ENCODE measurements at places on chromosomes 11 and 22.

DNA sequence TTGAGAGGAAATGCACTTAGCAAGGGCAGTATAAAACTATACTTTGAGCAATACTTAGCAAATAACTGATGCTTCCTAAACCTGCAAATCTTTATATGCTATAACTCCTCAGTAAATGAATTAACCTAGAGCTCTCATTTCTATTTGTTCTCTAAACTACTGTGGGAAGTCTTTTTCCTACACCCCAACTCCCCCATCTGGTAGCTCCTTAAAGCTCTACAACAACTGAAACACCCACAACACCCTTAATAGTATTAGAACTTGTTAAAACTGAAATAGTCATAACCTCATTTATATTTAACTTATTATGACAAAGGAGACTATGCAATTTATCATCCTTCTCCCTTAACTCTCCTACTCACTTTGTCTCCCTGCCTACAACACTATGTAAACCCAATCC lies 43.4 kb downstream of the GUCY1A2 start:
- DNase-seq, result no peak

GRCh38 chr22:44128958-44129618 lies 51.6 kb upstream of the PARVG start:
- DNase-seq, result no peak

DNA sequence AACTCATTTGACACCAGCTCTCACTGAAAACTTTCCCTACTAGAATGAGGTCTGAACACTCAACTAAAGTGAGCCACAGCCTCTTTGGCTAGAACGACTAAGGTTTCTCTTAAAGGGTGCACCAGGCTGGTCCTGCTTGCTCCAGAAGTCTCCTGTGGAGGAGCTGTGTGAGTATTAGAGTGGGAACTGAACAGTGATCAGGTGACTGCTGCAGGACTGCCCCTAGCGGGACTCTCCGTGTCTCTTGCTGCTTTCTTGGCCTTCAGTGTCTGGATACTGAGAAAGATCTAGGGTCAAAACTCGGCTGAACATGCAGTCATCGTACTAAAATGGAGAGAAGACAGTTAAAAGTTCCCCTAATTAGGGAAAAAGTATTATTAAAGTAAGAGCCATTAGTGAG lies 34.6 kb downstream of the FAM118A start:
- no peak for DNase-seq

DNA sequence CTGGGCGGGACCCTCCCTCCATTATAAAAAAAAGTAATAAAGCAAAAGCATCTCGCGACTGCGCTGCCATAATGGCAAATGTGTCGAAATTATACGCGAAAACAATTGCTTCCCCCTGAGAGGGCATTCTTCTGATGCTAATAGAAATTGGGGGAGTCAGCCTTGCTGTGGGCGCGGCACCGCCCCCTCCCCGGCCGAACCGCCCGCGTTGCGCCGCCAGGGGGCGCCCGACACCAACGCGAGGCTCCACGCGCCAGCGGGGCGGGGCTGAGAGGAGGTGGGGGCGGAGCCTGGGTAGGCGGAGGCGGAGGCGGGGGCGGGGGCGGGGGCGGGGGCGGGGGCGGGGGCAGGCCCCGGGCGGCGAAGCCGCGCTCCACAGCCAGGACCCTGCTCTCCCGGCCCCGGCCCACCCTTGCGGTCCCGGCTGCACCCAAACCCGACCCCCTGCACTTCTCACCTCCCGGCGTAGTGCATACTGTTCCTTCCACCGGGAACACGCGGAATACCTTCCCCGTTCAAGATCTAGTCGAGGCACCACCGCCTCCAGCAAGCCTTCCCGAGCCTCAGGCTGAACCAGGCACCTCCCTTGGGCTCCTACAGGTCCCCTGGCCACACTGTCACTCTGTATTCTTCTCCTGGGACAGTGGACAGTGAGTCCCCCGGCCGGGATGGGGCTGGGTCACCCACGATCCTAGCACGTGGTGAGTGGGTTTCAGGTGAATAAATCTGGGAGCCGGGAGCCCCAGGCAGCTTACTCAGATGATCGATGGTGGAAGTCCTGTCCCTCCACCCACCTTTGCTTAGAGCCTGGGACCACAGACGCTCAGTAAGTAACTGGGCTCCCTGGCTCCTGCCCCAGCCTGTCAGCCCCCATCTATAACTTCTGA lies 15.5 kb upstream of the UPK3A start:
- peak; percentile 88 for DNase-seq

DNA sequence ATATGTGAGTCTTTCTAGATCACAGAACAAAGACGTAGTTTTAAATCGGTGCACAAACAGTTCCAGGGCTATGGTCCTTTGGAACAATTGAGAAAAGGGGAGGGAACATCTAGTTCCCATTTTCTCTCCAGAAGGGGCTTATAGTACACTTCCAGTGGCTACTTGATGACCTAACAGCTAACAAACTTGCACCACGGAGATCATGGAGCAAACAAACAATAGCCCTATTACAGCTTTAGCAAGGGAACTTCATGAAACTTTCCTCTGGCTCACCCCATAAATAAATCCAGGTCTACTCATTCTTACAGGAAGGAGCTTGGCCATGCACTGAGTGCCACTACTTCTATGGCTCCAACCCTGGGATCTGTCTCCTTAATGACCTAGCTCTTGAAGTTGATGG lies 8.3 kb upstream of the FOLR2 start:
- no peak for DNase-seq

GRCh38 chr22:49968831-49969661 lies 8.5 kb downstream of the PIM3 start:
- no peak for DNase-seq

GRCh38 chr11:9642894-9643293 lies 21.0 kb upstream of the SWAP70 start:
- no peak for DNase-seq

- no peak for DNase-seq
Observed at GRCh38 chr11:72038491-72038890, 39.8 kb downstream of the IL18BP start.

GRCh38 chr11:46277313-46277621 lies 195 bp upstream of the CREB3L1 start:
- no peak for DNase-seq

DNA sequence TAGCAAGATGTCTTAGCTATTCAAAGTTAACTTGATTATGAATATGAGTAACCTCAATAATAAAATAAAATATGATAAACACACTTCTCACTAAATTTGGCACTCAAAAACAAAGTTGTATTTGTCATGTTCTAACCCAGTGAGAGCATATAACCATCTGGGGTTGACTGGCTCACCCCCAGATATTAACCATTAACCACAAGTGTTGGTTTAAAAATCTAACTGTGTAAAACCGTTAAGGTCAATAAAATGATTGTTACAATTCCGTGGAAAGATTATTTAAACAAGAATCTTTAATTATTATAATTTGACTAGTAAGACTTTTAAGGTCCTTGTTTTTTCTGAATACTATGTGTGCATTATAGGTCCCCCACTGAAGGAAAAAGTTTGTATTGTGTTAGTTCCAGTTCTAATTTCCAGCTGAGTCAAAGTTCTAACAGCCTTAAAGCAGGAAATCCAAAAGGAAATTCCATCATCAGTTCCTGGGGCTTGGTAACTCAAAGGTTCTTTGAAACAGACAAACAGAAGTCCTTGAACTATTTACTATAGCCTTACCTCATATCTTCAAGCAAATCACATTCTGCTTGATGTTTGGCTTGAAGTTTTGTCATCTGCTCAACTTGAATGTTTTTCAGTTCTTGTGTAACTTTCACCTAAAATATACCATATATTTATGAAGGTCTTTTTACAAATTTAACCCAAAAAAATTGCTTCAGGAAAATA lies 2.5 kb downstream of the FCHSD2 start:
- no peak for DNase-seq

DNA sequence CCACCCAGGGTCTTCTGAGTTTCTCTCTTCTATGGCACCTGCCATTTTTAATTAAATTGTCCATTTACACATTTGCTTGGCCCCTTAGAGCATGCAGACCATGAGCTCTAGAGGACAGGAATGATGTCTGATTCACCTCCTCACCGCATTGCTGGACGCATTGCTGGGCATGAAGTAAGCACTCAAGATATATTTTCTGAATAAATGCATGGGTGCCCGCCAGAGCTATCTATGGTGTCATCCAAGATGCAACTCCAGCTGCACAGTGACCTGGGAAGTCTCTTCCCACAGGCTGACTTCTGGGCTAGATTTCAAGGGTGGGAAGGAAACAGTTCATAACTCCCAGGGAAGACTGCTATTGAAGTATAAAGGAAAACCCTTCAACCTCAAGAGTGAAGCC lies 66.6 kb upstream of the ASPHD2 start:
- DNase-seq, result no peak

- DNase-seq, result no peak
Observed at GRCh38 chr11:73856031-73856567, 20.5 kb downstream of the COA4 start.

- DNase-seq, result no peak
Observed at GRCh38 chr22:44085743-44086270, 61.7 kb downstream of the PARVB start.

GRCh38 chr11:109936661-109937180 lies 156.5 kb upstream of the ZC3H12C start:
- DNase-seq, result no peak

DNA sequence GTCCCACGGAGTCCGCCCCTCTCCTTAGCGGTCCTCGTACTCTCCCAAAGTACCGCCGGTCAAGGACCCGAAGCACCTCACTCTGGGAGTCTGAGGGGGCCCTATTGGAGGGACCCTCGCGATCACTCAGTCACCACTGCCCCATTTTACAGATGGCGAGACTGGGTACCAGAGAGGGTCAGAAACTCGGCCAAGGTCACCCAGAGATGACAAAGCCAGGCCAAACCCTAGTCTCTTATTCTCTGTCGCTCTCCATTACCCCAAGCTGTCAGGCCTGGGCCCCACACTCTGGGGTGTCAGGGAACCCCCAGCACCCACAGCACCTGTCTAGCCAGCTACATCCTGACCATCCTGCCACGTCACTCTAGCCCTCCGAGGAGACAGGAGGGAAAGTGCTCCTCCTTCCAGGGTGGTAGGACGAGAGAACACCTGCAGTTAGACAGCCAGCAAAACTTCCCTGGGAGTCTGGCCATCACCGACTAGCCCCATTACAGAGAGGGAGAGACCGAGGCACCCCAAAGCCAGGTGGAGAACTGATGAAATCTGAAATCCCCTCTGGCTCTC lies 1.4 kb upstream of the KCNJ4 start:
- no peak for DNase-seq

DNA sequence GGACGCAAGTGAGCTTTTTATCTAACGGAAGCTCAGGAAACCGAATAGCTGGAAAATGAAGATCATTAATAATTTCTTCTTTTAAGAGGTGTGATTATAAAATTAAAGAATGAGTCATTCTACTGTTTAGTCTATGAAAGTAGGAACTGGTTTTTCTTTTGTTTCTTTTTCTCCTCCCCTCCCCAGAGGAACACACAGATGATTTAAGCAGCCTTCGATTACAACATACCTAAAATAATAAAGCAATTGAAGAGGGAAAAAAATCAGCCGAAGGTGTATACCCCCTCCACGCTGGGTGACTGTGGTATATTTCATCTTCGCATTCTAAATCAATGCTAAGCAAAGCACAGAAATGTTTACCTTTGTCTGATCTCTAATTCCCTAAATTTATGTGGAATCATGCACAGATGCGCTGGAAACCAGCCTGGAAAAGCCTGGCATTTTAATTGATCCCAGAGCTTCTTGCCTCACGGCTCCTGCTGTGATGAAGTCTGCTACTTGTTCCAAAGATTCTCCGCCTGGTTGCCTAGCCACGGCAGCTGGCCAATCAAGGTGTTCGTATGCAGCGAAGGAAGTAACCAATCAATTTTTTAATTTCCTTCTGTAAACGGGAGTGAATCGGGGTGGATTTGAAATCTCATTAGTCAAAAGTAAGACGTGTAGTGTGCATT lies 133.9 kb downstream of the FANCF start:
- no peak for DNase-seq

DNA sequence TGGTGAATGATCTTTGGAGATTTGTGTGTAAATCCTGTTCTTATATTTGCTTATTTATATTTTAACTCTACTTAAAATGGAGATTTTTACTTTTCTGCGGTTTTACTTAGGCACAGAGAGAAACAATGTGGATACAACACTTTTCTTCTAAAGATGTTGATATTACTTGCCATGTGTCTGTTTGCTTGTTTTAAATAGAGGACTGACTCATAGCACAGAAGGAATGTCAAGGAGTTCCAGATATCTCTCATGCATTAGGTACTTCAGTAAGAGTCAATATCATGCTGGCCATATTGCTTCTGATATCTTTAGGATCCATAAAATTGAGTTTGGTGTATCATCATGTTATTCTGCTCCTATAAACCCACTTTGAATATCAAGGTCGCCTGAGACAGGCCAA lies 395.0 kb downstream of the OPCML start:
- no peak for DNase-seq

- DNase-seq, result no peak
Observed at GRCh38 chr11:92340839-92341238, 116.2 kb downstream of the FAT3 start.

DNA sequence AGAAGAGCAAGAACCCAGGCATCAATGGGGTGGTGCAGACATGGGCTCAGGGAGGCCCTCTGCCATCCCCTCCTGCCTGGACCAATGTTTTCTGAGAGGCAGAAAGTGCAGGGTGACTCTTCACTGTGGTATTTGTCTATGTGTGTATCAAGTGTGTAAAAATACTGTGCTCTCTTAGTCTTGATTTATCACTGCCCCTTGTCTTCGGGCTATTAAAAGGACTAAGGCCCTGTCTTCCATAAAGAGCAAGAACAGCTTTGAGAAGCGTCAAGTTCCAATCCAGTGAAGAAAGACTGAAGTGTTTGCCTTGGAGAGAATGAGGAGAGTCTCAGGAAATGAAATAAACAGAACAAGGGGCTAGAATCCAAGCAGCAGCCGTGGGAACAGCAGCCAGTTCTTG lies 14.4 kb downstream of the PRSS23 start:
- DNase-seq, result no peak

GRCh38 chr11:47606731-47607130 lies 12.5 kb upstream of the C1QTNF4 start:
- no peak for DNase-seq

DNA sequence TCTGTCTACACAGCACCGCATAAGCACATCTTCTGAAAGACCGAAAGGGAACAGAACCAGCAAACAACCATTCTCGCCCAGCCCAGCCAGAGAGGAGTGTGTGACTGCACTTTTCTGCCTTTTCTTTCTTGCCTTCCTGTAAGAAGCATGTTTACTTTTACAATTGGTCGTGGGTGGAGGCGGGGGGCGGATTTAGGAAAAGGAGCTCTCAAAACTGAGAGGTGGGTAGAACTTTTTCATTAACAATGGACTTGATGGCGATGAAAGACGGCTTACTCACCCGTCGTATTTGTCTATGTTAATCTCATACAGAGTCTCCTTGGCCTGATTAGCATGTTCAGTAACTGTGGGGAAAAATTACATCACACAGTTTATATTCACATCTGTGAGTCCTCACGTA lies 27.2 kb downstream of the CERK start:
- DNase-seq, result no peak

DNA sequence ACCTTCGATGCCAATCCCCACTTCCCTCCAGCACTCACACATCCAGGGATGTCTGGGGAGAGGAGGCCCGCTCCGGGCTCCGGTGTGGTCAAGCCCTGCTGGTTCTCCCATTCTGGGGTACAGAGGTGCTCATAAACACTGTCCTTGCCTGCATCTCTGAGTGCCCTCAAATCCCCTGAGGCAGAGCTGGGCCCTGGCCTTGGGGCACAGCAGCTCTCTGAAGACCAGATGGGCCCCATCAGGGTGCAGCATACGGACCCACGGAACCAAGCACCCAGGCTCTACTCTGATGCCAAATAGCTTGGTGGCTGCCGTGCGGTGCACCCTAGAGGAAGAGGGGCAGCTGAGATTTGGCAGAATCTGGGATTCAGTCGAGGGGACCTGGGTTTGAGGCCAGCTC lies 35.7 kb upstream of the NNMT start:
- DNase-seq, result no peak

- no peak for DNase-seq
Observed at GRCh38 chr22:40199852-40200251, 22.1 kb downstream of the TNRC6B start.
